ENCODE measurements at places on chromosomes 12 and 14.
A peak's percentile ranks its signal among the peaks of the same experiment; 100 is the strongest.

- DNase-seq = no peak
These were observed 93.7 kb downstream of the SPTSSA start for GRCh38 chr14:34368115-34368970.

- DNase-seq = no peak
These were observed 1.9 kb downstream of the RESF1 start for GRCh38 chr12:31961137-31961536.

DNA sequence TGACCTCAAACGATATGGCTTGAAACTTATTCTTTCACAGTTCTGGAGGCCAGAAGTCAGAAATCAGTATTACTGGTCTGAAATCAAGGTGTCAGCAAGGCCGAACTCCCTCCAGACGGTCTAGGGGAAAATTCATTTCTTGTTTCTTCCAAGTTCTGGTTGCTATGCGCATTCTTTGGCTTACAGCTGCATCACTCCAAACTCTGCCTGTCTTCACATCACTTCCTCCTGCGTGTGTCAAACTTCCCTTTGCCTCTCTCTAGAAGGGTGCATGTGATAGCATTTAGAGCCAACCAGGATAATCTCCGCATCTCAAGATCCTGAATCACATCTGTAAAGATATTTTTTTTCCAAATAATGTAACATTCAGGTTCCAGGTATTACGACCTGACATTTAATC lies 62.8 kb downstream of the DENND5B start:
- DNase-seq = no peak

GRCh38 chr14:51455041-51455835 lies 196.5 kb upstream of the FRMD6 start:
- DNase-seq = no peak

DNA sequence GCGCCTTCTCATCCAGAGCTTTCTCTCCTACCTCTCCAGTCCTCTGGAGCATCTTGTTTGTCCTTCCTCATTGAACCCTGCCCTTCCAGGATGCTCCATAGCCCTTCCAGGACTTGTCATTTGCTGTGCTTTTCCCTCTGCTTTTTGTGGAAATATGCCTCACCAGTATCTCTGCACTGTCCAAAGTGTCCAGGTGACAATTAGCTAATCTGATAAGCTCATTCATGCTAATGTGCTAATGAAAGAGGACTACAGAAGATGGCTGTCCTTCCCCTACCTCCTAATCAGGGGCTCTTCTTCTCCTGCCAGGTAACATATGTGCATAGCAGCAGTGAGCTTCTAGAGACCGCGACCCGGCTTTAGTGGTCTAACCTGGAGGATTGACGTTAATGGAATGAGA lies 58.4 kb upstream of the OTX2 start:
- no peak for DNase-seq

- DNase-seq = no peak
These were observed 72.6 kb downstream of the AACS start for GRCh38 chr12:125137766-125138344.

DNA sequence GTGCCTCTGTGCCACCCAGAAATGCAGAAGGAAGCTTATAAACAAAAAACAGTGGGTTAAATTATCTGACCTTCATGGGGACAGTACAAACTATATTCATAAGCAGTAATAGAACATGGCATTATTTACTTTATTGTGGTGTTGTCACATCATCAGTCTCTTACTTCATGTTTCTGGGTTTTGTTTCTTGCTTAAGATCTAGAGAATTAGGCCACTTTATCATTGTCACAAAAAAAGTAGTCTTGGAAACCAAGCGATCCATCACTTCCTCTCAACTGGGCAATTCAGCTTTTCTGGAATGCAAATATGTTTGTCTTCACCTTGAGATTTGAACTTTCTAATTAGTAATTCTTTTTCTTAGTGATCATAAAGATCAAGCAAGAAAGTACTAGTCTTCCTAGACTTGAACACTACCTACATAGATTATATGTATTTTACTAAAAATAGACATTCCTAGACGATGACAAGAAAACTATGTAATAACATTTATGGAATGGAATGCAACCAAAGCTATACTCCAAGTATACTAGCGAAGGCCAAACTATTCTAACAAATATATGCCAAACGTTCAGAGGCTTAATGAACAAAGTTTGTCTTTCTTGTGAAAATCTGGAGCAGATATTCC lies 363.4 kb downstream of the DAD1 start:
- DNase-seq = no peak

GRCh38 chr12:53223389-53224060 lies 8.5 kb downstream of the RARG start:
- no peak for DNase-seq

- no peak for DNase-seq
These were observed 30.9 kb upstream of the PLEKHG6 start for GRCh38 chr12:6279631-6280030.

GRCh38 chr12:121238086-121238485 lies 28.2 kb downstream of the P2RX4 start:
- DNase-seq = no peak

DNA sequence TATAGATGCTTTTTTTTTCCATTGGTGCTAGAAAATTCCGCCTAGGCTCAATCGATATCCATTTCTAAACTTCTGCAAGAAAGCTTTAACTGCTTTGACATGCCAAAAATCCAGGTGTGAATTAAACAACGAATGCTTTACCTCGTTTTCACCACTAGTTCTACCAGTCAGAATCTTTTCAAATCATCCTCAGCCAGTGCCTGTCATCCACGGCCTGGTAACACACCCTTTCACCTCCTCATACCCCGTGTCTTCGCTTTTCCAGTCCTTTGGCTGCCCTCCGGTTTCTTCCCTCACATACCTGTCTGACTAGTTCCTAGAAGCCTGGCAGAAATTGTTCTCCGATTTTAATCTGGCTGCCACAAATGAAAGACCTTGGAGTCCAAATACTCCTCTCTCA lies 1.4 kb upstream of the PHC1 start:
- no peak for DNase-seq

GRCh38 chr14:42192738-42193653 lies 586.3 kb downstream of the LRFN5 start:
- DNase-seq = peak; percentile 83

DNA sequence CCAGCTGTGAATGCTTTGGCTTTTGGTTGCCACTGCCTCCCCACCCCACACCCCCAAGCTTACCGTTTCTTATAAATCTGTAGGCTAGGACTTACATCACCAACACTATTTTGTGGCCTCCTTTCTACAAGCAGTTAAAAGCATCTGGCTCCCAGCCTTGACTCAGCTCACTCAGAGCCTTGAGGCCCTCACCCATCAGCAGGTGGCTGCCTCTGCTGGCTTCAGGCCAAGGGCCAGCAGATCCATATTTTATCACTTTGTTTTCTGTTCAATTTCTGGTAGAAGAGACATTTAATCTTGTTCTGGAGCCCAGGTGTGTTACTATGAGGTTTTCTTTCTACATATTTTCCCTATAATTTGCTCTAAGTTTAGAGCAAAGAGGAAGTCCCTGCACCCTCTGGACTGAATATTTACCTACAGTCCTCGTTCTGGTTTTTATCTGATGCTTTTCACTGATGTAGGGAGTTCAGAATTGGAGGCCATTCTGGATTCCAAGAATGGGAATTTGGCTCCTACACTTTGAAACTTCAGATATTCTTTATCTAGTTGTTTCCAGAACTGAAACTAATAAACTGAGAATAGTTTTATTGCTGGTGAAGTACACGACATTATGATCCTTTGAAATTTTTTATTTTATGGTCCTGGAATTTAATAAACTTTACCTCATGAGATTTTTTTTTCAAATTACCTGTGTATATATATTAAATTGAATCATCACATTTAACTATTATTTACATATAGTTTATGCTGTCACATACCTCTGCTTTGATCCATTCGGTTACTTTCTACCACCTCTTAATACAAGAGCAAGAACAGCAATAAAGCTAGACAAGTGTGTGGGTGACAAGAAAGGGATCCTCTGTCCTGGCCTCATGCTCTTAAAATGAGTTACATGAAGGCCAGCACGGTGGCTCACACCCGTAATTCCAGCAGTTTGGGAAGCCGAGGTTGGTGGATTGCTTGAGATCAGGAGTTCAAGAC lies 22.2 kb downstream of the PLBD1 start:
- DNase-seq = no peak

DNA sequence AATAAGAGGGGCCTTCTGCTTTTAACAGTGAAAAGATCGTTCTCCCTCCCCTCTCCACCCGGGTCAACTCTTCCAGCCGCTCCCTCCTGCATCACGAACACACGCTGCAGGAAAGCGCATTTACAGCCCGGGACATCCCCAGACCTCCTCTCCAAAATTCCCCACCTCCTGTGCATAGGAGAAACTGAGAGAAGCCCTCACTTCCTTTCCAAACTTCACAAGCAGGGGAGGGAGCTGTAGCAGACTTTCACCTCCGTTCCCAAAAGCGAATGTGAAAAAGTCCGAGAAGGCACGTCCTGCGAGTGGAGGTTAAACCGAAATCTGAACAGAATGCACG lies 513 bp downstream of the BCAT1 start:
- DNase-seq = no peak

DNA sequence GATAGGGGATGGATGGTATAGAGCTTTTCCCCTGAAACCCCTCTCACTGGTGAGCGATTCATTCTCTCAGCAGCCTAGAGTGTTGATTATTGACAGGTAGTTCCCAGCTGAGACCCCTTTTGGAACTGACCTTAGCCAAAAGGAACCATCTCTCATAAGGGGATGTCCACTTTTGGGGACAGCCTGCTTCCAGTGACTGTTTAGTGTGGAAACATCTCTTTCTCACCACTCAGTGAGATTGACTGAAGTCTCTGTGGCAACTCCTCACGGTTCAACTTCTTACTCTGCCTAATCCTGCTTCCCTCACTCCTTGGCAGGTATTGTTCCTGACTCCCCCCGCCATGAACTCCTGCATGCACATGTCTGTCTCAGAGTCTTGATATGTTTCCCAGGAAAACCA lies 529.2 kb upstream of the ATP2B1 start:
- no peak for DNase-seq

- no peak for DNase-seq
These were observed 130.3 kb downstream of the TMEM30B start for GRCh38 chr14:61150851-61151250.

GRCh38 chr12:7856516-7856915 lies 16.2 kb downstream of the SLC2A14 start:
- no peak for DNase-seq

- DNase-seq = no peak
These were observed 59.9 kb downstream of the TTLL5 start for GRCh38 chr14:75720842-75721498.

- DNase-seq = no peak
These were observed 150.1 kb downstream of the CAPZA3 start for GRCh38 chr12:18888047-18888446.

GRCh38 chr12:123076604-123077297 lies 74.1 kb downstream of the PITPNM2 start:
- DNase-seq = no peak

GRCh38 chr14:78983126-78983525 lies 813.0 kb downstream of the NRXN3 start:
- DNase-seq = no peak

DNA sequence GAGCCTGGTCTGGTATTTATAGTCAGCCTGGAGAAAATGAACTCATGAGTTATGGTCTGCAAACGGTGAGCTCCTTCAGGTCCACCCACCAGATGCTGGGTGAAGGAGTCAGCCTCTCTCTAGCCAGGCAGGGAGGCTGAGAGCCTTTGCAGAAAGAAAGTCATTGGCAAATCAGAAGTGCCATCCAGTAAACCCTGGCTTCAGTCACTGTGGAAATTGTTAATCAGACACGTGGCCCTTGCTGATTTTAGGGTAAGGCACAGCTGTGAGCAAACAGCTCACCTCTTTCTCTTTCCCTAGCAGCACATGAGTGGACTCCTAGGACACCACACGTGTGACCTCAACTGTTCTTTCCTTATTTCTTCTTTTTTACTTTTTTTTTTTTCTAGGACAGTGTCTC lies 44.9 kb downstream of the CHST11 start:
- no peak for DNase-seq

DNA sequence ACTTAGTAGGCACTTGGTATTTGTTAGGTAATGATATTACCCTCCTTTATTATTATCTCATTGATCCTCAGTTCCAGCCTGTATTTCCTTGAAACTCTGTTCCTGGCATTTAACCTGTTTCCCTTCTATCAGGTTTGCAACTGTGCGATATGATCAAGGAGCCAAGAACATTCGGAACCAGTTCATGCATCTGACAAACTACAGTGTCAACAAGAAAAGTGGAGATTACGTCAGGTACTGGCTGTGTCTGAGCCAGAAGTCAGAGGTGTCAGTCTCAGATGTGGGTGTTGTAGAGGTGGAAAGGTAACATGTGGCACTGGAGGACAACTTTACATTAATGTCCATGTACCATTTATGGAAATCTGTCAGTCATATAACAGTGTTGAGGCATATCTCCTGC lies 56.7 kb downstream of the TTLL5 start:
- DNase-seq = no peak

GRCh38 chr12:57401165-57401564 lies 29.7 kb downstream of the R3HDM2 start:
- DNase-seq = no peak

DNA sequence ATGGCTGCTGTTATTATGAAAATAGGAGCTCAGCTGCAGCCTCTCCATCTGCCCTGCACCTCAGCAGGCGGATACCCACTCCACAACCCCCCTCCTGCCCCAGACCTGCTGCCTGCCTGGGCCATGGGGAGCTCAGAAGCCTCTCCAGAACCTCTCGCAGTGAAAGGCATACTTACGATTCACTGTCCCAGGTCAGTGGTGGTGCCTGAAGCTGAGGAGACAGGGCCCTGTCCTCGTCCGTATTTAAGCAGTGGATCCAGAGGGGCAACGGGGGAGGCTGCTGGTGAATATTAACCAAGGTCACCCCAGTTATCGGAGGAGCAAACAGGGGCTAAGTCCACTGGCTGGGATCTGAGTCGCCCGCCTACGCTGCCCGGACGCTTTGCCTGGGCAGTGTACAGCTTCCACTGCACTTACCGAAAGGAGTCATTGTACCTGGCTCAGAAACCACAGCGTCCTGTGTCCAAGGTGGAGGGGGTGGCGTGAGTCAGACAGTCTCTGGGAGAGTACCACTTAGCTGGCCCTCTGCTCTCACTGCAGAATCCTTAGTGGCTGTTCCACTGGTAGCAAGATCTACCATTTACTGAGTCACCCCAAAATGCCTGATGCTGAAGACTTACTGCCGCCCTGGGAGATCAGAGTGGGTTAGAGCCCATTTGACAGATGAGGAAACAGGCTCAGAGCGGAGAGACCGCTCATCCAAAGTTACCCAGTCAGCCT lies at the start of gene SERPINA1:
Gene SERPINA1, minus strand, starts transcription at position 219 of the 720 bp plus-strand sequence. CDS start 5,365 bp downstream, outside the sequence.
- peak; percentile 61 for DNase-seq

GRCh38 chr14:23571701-23572523 lies 4.3 kb upstream of the AP1G2 start:
- DNase-seq = no peak

DNA sequence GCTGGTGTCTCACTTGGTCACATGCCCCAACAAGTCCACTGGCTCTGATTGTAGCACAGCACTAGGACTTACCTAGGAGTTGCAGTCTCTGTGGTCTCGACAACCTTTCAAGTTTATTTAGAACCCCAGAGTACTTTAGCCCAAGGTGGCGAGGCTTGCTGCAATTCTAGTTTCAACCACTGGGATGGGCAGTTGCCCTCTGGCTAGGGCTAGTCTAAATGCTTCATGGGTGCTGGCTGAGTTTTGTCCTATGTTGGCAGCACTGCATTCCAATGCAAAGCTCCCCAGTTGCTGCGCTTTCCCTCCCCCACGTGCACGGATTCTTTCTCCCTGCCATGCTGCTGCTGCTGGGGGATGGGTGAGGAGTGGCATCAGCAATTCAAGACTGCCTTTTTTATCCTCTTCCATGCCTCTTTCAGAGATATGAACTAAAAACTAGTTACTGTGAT lies 207.9 kb downstream of the SYNE2 start:
- peak; percentile 10 for DNase-seq

GRCh38 chr12:8639936-8640335 lies 22.7 kb downstream of the MFAP5 start:
- no peak for DNase-seq

- no peak for DNase-seq
These were observed 133.7 kb downstream of the MDGA2 start for GRCh38 chr14:47541662-47542061.
